Aorta (tissue), 5 donors: ENCODE measurements at places on chromosomes 16 and 17. TPM values are rescaled to one million over a fixed set of nuclear protein-coding genes. Genes with fewer than 3 reads are reported as not detected.

DNA sequence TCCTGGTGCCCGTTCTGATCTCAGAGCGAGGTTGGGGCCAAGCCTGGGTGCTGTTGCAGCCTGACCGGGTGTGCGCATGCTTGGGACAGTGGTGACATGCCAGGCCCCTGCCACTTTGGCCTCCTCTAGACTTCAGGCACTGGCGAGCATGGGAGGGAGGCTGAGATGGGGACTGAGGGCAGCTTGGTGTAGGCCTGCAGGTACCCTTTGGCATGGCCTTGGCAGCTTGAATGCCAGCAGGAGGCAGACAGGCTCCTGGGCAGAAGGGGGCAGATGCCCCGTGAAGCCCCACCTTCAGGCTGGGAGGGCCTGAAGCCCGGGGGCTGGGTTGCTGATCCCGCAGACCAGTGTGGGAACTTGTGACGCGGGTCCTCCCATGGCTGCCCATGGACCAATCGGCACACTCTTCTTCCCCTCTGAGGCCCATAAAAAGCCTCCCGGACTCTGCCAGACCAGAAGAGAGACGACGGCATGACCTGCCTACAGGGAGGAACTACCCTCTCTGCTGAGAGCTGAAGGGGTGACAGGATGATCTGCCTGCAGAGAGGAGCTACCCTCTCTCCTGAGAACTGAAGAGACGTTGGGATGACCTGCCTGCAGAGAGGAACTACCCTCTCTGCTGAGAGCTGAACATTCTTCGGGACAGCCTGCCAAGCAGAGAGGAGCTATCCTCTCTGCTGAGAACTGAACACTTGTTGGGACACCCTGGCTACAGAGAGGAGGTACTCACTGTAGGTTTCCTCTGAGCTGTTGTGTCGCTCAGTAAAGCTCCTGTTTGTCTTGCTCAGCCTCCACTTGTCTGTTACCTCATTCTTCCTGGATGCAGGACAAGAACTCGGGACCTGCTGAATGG, 17.5 kb downstream of the RHOT1 start:
- no peak for DNase-seq

- no peak for DNase-seq
Observed at GRCh38 chr17:72948115-72948514, 144.4 kb downstream of the SLC39A11 start.

- DNase-seq: no peak
Observed at GRCh38 chr16:11169641-11170040, 86.4 kb downstream of the SOCS1 start.

GRCh38 chr16:30619202-30619601, 9.0 kb upstream of the ZNF689 start:
- no peak for DNase-seq

- DNase-seq: no peak
Observed at GRCh38 chr17:12519956-12520594, 145.6 kb upstream of the MYOCD start.

- DNase-seq: no peak
Observed at GRCh38 chr17:32551186-32551955, 64.6 kb downstream of the CDK5R1 start.

GRCh38 chr17:17406225-17406624, 70.6 kb upstream of the MED9 start:
- DNase-seq: no peak

- DNase-seq: no peak
Observed at GRCh38 chr16:59688006-59688405, 953.9 kb upstream of the GOT2 start.

- no peak for DNase-seq
Observed at GRCh38 chr17:19873346-19873745, 5.6 kb upstream of the ULK2 start.

GRCh38 chr17:7932949-7933348, 943 bp downstream of the CNTROB start:
- no peak for DNase-seq

DNA sequence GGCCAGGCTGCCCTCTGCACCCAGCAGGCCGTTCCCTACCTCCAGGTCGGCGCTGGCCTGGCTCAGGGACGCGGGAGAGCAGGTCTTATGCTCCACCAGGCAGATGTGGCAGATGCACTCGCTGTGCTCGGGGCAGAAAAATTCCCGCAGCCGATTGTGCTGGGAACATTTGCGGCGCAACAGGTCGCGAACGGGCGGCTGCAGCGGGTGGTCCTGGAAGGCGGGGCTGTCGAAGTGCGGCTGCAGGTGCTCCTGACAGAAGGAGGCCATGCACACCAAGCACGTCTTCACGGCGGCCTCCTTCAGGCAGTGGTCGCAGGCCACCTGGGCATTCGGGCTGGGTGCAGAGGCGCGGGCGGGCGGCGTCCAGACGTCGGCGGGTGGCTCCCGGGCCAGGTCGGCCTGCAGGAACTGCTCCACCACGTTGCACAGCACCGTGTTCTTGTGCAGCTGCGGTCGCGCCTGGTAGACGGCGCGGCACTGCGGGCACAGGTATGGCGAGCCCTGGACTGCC, 439 bp downstream of the TRIM25 start:
- peak; percentile 56 for DNase-seq

SCARF1 gene
- 0.63 TPM for polyA plus RNA-seq

NRN1L gene
- polyA plus RNA-seq: 1.5 TPM

ST6GALNAC1 gene
- polyA plus RNA-seq: 9.4 TPM

KRTAP1-1 gene
- polyA plus RNA-seq: not detected
